ENCODE measurements at places on chromosomes 2 and 18.
A peak's percentile ranks its signal among the peaks of the same experiment; 100 is the strongest.

GRCh38 chr18:57728941-57729511, 74.1 kb downstream of the ATP8B1 start:
- DNase-seq, result peak; percentile 48

GRCh38 chr2:135337071-135337470, 193.9 kb downstream of the ZRANB3 start:
- DNase-seq, result no peak

DNA sequence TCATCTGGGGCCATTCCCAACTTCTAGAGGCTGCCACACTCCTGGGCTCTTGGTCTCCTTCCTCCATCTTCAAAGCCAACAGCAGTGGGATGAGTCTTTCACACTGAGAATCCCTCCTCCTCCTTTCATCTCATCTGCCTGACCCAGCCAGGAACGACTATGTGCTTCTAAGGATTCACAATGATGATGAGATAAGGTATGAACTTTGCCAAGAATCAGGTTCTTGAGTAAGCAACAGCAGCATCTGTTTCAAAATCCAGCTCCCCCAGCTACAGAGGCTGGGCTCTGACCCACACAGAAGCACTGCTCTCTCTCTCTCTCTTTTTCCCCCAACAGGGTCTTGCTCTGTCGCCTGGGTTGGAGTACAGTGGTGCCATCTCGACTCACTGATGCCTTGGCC, 46.4 kb downstream of the TIMM21 start:
- DNase-seq, result no peak

GRCh38 chr18:61169386-61169785, 163.8 kb upstream of the CDH20 start:
- no peak for DNase-seq

DNA sequence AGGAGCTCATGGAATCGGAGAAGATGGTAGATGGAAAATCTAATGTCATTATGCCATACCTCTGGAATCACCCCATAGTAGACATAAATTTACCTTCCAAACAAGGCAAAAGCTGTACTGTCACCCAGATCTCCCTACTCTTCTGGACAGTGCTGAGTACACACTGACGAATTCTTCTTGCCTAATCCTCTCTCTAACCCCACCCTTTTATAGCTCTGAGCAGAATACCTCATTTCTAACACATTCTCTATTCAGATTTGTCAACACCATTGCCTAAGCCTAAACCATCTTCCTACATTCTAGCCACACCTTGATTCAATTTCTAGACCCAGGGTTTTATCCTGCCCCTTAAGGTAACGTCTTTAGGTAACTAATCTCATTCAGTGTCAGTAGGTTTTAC, 321.0 kb upstream of the NRP2 start:
- peak; percentile 10 for DNase-seq

DNA sequence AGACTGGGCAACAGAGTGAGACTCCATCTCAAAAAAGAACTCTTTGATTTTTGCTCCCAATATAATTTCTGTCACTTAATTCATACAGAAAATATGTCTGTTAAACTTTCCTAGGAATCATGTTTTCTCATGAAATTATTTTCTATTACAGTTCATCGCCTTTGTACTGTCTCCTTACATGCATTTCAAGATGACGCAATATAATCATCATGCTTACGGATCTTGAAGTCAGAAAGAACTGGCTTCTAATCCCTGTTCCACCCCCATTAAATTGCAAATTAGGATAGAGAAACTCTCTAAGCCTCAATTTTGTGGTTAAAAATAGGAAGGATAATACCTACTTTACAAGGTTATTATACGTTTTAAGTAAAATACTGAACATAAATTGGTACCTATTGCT, 467.6 kb upstream of the SMIM21 start:
- DNase-seq, result no peak

- no peak for DNase-seq
These were observed 13.5 kb downstream of the CBLN2 start for GRCh38 chr18:72530622-72531021.

DNA sequence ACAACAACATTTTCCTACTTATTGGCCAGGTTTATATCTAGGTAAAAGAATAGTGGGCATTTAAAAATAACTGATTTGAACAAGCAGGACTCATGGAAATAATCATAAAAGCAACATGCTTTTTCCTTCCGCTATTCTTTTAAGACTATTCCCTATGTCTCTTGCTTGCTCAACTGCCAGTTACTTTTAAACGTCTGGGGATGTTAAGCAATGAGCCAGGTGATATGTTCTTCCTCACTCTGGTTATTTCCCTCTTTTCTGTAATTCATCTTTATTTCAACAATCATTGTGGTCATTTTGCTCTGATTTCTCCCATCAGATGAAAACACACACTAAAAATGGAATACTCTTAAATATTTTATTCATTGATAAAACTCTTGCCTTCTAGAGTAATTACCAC, 33.4 kb upstream of the SLC8A1 start:
- no peak for DNase-seq

GRCh38 chr18:68454511-68455228, 260.2 kb downstream of the TMX3 start:
- no peak for DNase-seq

GRCh38 chr18:57846258-57846657, 43.1 kb upstream of the ATP8B1 start:
- peak; percentile 71 for DNase-seq

Data from A549 (cell line).